ENCODE measurements at places on chromosomes 6 and 20.

DNA sequence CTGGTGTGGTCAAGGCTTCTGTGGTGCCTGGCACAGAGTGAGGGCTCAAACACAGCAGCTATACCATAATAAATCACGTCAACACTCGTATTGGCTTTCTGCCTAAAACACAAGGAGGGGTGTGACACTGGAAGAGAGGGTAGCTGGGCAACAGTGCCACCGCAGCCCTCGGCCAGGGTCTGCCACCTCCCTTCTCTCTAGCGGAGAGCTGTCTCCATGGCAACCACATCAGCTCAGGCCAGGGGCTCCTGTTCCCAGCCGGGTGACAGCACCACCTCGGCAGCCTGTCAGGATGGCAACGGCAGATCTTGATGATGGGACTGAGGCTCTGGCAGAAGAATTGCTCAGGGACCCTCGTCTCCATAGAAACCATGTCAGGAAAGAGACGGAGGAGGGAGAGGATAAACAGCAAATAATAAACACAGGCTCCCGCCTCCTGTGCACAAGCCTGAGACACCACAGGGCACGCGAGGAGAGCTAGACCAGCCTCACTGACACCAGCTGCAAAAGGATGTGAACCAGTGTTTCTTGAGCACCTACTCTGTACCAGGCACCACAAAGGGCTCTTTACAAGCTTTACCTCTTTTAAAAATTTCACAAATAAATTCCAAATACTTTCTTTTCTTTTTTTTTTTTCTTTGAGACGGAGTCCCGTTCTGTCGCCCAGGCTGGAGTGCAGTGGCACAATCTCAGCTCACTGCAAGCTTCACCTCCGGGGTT is 50.4 kb upstream of the TLDC2 start:
- DNase-seq, result no peak

DNA sequence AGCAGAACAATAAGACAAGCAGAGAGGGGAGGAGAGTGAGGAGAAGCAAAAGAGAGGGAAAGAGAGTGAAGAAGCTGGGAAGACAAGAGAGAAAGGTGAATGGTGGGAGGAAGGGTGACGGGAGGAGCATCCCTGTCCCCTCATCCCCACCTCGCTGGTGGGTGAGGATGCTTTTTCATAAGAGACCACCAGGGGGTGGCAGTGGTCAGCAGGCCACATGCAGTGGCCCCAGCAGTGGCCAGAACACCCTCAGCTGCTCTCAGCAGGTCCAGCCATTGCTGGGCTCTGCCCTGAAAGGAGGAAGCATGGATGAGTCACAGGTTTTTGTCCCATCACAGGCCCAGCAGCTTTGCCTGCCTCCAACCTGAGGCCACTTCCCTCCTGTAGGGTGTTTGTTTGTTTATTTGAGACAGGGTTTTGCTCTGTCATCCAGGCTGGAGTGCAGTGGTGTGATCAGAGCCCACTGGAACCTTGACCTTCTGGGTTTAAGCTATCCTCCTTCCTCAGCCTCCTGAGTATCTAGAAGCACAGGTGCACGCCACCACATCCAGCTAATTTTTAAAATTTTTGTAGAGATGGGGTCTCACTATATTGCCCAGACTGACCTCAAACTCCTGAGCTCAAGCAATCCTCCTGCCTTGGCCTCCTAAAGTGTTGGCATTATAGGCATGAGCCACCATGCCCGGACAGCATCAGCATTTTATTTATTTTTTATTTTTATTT is 24.0 kb downstream of the FGD2 start:
- DNase-seq, result peak; percentile 80

- no peak for DNase-seq
Measured at GRCh38 chr6:111367393-111368088, 115.5 kb downstream of the REV3L start.

DNA sequence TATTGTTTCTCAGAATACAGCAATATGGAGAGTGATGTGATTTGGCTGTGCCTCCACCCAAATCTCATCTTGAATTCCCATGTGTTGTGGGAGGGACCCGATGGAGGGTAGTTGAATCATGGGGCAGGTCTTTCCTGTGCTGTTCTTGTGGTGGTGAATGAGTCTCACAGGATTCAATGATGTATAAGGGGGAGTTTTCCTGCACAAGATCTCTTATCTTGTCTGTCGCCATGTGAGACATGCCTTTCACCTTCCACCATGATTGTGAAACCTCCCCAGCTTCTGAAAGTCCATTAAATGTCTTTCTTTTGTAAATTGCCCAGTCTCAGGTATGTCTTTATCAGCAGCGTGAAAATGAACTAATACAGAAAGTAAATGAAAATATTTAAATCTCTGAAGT is 234.8 kb upstream of the TENT5A start:
- DNase-seq, result no peak

- DNase-seq, result peak; percentile 74
Measured at GRCh38 chr20:16607364-16608276, 34.4 kb upstream of the KIF16B start.

- no peak for DNase-seq
Measured at GRCh38 chr6:16480763-16481560, 242.6 kb downstream of the GMPR start.
